T-cell (primary cell): ENCODE measurements at places on chromosomes 1 and 21. TPM values are rescaled to one million over a fixed set of nuclear protein-coding genes. Genes with fewer than 3 reads are reported as not detected.
A peak's percentile ranks its signal among the peaks of the same experiment; 100 is the strongest.

DNA sequence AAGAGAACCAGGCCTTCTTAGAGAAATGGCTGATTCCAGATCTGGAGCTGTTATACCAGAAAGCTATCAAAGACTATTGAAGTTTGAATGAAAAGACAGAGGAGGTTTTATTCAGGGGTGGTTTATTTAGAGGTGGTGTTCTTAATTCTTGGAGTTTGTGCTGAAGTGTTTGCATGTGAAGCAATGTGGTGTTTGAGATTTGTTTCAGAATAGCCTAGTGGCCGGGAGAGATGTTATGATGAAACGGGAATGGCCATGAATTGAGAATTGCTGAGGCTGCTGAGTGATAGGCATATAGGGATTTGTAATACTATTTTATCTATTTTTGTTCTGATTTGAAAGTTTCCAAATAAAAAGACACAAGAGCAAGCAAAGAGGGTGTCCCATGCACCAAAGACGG lies 10.5 kb upstream of the SHE start:
- peaks cover 35% of the 10 kb centered on the region for H3K27me3 ChIP-seq
- H3K4me3 ChIP-seq = no peak overlapping the region
- no peak for DNase-seq
- H3K27ac ChIP-seq = no peak overlapping the region

DNA sequence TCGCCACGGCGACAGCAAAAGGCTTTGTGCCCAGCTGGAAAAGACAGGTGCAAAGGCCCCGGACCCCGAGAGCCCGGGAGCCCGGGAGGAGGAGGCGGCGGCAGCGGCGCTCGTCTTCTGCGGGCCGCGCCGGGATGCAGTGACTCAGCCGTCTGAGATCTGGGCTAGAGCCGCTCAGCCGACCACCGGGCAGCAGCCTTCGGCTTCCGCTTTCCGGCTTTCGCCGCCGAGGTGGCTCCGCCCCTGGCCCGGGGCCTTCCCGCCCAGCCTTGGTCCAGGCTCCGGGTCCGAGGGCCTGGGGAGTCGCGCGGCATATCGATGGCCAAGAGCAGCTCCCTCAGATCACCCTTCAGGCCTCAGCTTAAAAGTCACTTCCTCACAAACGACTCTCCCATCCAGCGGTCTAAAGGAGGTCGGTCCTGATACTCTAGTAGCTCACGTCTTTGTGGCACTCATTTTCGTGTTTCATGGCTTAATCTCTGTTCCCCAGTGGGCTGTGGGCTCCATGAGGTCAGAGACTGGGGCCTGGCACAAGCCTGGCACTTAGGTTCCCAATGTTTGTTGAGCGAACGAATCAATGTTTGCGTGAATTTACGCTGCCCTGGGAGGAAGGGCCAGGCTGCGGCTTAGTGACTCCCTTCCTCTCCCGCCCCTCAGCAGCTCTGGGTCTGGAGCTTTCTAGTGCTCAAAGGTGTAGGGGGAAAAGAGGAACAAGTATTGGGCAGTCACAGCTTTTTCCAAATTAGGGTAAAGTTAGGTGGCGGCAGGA lies at the start of gene PHTF1:
TSS of gene PHTF1 (minus strand) at position 154 of the 769 bp plus-strand sequence. CDS start 783 bp downstream, outside the sequence.
- peaks cover 2% of the 10 kb centered on the region for H3K4me1 ChIP-seq
- H3K4me3 ChIP-seq = peak within 1 kb of the TSS; percentile 89
- no peaks in the 10 kb centered on the region for H3K27me3 ChIP-seq

DNA sequence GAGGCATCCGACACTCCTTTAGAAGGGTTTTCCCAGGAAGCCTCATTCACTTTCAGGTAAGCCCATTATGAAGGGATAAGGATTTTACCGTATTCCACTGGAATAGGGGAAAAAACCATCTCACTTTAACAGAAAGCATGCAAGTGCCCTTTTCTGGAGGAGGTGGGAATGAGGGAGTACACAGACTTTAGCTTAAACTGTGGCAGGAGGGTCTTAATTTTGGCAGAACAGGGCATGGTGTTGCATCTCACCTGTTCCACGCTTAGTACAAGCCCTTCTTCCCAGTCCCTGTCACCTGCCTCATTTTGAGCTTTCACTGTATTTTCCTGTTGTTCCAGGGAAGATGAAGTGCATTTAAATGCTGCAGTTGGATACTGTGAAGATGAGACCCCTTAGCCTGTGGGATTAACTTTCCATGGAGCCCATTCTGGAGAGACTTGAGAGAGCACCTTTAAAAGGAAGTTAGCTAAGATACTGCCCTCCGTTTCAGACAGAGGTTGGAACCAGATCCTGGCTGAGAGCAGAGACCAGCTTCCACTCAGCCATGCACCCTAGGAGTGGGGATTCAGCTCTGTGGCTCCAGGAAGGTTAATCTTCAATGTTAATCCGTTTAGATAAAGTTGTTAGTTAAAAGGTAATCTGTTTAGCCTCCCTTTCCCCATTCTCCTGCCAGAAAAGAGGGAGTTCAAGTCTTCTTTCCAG lies 42.6 kb downstream of the PBX1 start:
- DNase-seq = no peak
- no peaks in the 10 kb centered on the region for H3K4me1 ChIP-seq
- H3K27ac ChIP-seq = no peak overlapping the region
- H3K4me3 ChIP-seq = no peak overlapping the region

- no peak overlapping the region for H3K4me3 ChIP-seq
- H3K27me3 ChIP-seq = no peaks in the 10 kb centered on the region
- H3K27ac ChIP-seq = no peak overlapping the region
- H3K4me1 ChIP-seq = no peaks in the 10 kb centered on the region
These were observed 284.4 kb upstream of the PKN2 start for GRCh38 chr1:88399690-88400089.

DNA sequence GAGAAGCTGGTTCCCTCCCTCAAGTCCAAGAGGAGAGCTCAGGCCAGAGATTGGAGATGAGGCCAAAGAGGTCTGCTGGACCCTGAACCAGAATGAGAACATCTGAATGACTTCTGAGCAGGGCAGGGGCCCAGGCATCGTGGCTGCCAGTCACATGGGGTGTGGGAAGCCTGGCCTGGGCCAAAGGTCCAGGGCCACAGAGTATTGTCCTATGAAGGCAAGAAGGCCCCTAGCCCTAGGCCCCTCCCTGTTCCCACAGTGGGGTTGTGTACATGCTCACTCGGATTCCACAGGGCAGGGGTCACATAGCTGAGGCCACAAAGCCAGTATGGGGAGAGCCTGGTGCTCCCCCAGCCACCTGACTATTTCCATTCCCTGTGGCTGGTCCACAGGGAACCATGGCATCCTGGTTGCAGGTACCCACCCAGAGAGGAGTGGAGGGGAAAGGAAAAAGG lies 18.5 kb upstream of the SLC1A7 start:
- no peak overlapping the region for H3K27ac ChIP-seq
- H3K4me3 ChIP-seq = no peak overlapping the region
- H3K36me3 ChIP-seq = no peaks in the 10 kb centered on the region
- H3K27me3 ChIP-seq = peaks cover 9% of the 10 kb centered on the region
- H3K4me1 ChIP-seq = no peaks in the 10 kb centered on the region

- H3K4me3 ChIP-seq = no peak overlapping the region
- no peaks in the 10 kb centered on the region for H3K27me3 ChIP-seq
- no peak for DNase-seq
- H3K27ac ChIP-seq = no peak overlapping the region
- H3K4me1 ChIP-seq = peaks cover 3% of the 10 kb centered on the region
- no peaks in the 10 kb centered on the region for H3K36me3 ChIP-seq
These were observed 68.9 kb downstream of the ATF6 start for GRCh38 chr1:161834967-161835550.

- H3K36me3 ChIP-seq = no peaks in the 10 kb centered on the region
- H3K4me1 ChIP-seq = no peaks in the 10 kb centered on the region
- H3K27me3 ChIP-seq = peaks cover 10% of the 10 kb centered on the region
- H3K4me3 ChIP-seq = no peak overlapping the region
- no peak overlapping the region for H3K27ac ChIP-seq
These were observed 27.0 kb downstream of the NAV1 start for GRCh38 chr1:201565771-201566528.

- no peaks in the 10 kb centered on the region for H3K27me3 ChIP-seq
- no peak overlapping the region for H3K27ac ChIP-seq
- H3K36me3 ChIP-seq = peaks cover 10% of the 10 kb centered on the region
These were observed 63.2 kb downstream of the SSBP3 start for GRCh38 chr1:54342742-54343687.

GRCh38 chr1:63807046-63807445 lies 33.2 kb downstream of the ROR1 start:
- H3K27me3 ChIP-seq = no peaks in the 10 kb centered on the region
- H3K36me3 ChIP-seq = no peaks in the 10 kb centered on the region
- no peak for DNase-seq
- no peak overlapping the region for H3K4me3 ChIP-seq
- no peaks in the 10 kb centered on the region for H3K4me1 ChIP-seq
- H3K27ac ChIP-seq = no peak overlapping the region

DNA sequence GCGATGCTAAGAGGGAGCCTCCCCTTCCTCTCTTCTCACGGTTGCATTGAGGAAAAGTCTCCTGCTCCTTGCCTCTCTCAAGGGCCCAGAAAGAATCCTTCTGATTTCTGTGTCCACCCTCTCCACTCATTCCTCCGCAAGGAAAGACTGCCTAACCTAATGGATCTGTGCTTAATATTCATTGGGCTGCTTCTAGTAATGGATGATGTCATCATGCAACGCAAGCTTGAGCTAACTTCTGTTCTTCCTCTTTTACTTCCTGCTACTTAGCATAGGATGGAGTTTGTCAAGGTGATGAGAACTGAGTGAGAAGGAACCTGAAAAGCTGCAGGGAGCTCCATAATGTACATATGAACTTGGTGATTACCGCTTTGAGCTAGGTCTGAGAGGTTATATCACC lies 35.2 kb upstream of the HMGB4 start:
- H3K36me3 ChIP-seq = no peaks in the 10 kb centered on the region
- no peak overlapping the region for H3K27ac ChIP-seq
- no peaks in the 10 kb centered on the region for H3K4me1 ChIP-seq
- DNase-seq = no peak
- H3K27me3 ChIP-seq = no peaks in the 10 kb centered on the region
- H3K4me3 ChIP-seq = no peak overlapping the region

DNA sequence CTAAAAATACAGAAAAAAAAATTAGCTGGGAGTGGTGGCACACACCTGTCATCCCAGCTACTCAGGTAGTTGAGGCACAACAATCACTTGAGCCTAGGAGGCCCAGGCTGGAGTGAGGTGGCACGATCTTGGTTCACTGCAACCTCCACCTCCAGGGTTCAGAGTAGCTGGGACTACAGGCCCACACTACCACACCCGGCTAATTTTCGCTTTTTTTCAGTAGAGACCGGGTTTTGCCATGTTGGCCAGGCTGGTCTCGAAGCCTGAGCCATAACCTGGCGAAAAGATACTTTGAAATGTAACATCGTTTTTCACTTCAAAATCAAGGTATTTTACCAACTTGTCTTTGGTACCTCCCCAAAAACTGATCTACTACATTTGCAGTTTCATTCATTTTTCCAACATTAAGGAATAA lies 6.1 kb downstream of the GAS5 start:
- H3K27ac ChIP-seq = no peak overlapping the region
- no peak for DNase-seq
- H3K4me1 ChIP-seq = peaks cover 9% of the 10 kb centered on the region
- H3K27me3 ChIP-seq = no peaks in the 10 kb centered on the region
- peaks cover 64% of the 10 kb centered on the region for H3K36me3 ChIP-seq

DNA sequence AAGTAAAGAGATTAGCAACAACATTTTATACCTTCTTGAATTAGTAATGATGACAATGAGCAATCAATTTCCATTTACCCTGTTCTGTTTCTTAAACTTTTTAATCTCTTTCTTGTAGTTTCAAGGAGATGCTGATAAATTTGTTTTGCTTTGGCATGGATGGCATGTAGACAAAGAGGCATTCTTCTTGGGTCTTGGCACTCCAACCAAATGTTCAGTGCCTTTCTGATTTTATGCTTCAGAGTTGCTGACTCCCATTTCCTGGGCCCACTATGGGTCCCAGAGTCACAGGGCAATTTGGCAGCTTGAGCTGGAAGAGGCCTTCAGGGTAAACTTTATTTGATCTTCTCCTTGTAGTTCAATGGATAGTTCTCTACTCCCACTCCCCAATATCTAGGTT lies 42.1 kb upstream of the OSBPL9 start:
- no peak for DNase-seq
- no peaks in the 10 kb centered on the region for H3K36me3 ChIP-seq
- H3K4me3 ChIP-seq = no peak overlapping the region
- H3K27me3 ChIP-seq = no peaks in the 10 kb centered on the region
- H3K27ac ChIP-seq = no peak overlapping the region

GRCh38 chr21:42234041-42234440 lies 15.1 kb downstream of the ABCG1 start:
- DNase-seq = no peak
- peak overlapping the region; percentile 97 for H3K27ac ChIP-seq
- peak overlapping the region; percentile 64 for H3K4me3 ChIP-seq
- H3K27me3 ChIP-seq = no peaks in the 10 kb centered on the region
- H3K36me3 ChIP-seq = no peaks in the 10 kb centered on the region
- peaks cover 94% of the 10 kb centered on the region for H3K4me1 ChIP-seq

- peaks cover 62% of the 10 kb centered on the region for H3K27me3 ChIP-seq
- peaks cover 6% of the 10 kb centered on the region for H3K4me1 ChIP-seq
- no peak for DNase-seq
These were observed 11.5 kb upstream of the LRRC71 start for GRCh38 chr1:156908955-156909354.

- H3K4me3 ChIP-seq = no peak overlapping the region
- H3K4me1 ChIP-seq = no peaks in the 10 kb centered on the region
- no peak overlapping the region for H3K27ac ChIP-seq
- no peaks in the 10 kb centered on the region for H3K27me3 ChIP-seq
- no peaks in the 10 kb centered on the region for H3K36me3 ChIP-seq
These were observed 106.9 kb upstream of the LYPLAL1 start for GRCh38 chr1:219066631-219067349.

DNA sequence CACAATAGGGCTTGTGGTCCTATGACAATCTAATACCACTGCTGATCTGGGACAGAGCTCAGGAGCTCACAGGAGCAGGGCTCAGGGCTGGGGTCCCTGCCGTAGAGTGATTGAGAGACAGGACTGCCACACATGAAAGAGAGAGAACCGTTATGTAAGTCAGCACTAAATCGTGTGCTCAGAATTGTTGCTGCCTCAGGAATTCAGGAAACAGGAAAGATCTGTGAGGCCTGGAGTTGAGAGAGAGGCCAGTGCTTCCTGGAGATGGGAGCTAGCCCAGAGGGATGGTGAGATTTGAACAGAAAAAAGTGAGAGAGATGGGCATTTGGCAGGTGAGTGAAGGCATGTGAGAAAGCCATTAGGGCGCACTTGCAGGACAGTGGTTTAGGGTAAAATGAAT lies 17.5 kb upstream of the ACBD6 start:
- no peak overlapping the region for H3K4me3 ChIP-seq
- H3K36me3 ChIP-seq = no peaks in the 10 kb centered on the region
- no peaks in the 10 kb centered on the region for H3K27me3 ChIP-seq

DNA sequence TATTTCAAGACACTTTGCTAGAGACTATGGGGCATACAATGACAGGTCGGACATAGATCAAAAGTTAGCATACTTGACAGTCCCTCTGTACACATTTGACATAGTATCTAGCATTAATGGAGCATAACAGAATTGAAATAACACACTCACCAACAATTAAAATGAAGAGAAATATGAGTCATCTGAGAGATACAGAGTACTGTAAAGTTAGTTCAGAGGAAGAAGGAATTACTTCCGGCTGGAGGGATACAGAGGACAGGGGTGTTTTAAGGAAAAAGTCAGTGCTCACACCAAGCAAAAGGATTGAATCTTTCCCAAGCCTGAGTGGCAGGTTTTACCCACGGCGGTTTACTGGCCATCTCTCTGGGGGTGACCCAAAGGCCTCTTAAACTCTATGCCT lies 2.4 kb downstream of the ZMYND12 start:
- H3K4me1 ChIP-seq = peaks cover 13% of the 10 kb centered on the region
- no peak for DNase-seq
- no peak overlapping the region for H3K4me3 ChIP-seq
- H3K27me3 ChIP-seq = no peaks in the 10 kb centered on the region
- peaks cover 7% of the 10 kb centered on the region for H3K36me3 ChIP-seq
- H3K27ac ChIP-seq = no peak overlapping the region

Gene OLIG2
- not detected for total RNA-seq

Gene HIPK1
- 103 TPM for total RNA-seq

Gene SPRR2F
- not detected for total RNA-seq

Gene TNNI3K
- total RNA-seq = 0.89 TPM

Gene RASAL2
- total RNA-seq = not detected

Gene CSF3R
- 2.1 TPM for total RNA-seq
